ENCODE measurements at places on chromosomes 11 and 22.
A peak's percentile ranks its signal among the peaks of the same experiment; 100 is the strongest.

- no peak for DNase-seq
Observed at GRCh38 chr11:65485920-65486219, 13.0 kb upstream of the MALAT1 start.

GRCh38 chr11:5226732-5227310, at the start of gene HBB:
HBB (minus strand) TSS chr11:5227071; CDS start chr11:5227021, 50 bp downstream.
- DNase-seq = no peak

DNA sequence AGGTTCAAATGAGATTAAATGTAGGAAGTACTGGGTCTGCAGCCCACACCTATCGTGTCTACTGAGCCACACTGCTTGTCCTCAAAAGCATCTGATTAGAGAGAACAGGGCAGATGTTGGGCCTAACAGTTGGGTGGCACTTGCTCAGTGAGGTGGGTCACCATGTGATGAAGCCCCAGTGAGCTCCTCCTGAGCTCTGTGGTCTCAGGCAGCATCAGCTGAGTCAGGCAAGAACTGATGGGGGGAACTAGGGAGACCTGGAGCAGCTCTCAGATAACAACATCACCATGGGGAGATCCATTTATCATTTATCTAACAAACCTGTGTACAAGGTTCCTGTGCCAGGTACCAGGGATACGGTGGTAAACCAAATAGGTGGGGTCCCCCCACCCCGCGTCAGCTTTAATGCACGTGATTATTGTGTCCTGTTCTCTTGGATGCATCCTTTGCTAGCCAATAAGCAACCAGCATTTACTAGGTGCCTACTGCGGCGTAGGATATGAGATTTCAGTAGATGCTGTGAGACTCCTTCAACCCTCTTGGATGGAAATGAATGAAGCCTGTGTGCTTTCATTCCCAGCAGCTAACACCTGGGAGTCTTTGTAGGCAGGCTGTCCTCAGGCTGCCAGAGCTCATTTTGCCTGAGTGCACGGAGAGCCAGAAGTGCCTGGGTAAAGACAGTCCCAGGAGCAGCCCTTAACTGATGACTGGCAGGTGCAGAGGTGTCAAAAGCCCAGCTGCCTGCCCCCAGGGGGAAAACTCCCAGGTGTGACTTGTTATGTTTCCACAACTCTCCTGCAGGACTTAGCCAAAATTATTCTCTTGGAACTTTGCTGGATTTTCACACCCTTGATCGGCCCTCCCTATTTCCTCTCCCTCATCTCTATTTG, 73.6 kb upstream of the NARS2 start:
- DNase-seq = no peak

GRCh38 chr22:29313126-29313575, 2.3 kb downstream of the RASL10A start:
- DNase-seq = no peak

DNA sequence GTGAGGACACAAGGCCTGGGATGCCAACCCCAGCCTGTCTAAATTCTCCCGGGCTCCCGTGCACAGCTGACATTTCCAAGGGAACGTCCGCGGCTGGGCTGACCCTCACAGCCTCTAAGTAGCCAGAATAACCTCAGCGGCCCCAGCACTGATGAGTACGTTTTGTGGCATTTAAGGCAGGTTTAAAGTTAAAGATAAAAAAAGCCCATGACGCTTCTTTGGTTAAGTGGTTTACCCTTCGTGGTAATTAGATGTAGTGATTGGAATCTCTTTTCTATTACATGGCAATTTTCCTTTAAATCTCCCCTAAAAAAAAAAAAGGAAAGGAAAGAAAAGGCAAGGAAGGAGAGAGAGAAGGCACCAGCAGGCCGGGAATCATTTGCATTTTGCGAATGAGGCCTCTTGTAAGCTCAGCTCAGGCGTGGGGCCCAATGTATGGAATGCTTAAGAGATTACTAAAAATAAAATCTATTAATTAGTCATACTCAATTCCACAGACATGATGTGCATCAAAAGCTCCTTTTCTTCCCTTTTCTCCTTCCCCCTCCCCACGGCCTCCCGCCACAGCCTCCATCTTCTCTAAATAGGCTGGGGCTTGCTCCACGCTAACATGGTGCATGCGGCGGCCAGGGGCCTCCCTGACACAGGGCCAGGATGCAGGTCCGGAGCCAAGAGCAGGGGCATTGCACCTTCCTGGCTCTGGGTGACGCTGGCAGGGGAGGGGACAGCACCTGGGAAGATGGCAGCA, 44.1 kb downstream of the MACROD1 start:
- DNase-seq = no peak

DNA sequence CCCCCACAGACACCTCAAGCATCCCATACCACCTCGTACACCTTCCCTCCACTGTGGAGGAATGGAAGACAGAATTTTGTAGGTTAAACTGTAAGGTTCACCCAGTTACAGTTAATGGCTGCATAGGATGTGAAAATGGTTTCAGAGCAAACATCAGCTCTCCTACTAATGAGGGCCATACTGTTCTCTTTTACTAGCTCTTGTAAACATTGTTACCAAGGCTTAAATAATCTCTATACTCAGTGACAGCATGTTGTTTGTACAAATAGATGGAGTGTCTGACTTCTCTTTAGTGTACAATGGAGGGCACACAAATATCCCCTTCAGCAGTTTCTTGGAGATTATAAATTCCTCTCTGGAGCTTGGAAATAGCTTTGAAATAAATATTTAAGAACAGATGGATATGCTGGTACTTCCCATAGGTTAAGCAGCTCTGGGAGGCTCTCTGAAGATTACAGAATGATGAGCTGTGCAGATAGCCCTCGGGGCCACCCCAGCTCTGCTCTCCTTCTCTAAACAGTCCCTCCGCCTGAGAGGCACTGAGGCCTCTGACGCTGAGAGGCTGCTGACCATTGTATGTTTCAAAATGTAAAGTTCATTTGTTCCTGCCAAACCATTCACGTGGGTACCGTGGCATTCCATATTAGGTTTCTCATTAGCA, 25.7 kb downstream of the TTC12 start:
- DNase-seq = peak; percentile 34

- no peak for DNase-seq
Observed at GRCh38 chr11:98104249-98104648, 916.5 kb upstream of the CNTN5 start.

DNA sequence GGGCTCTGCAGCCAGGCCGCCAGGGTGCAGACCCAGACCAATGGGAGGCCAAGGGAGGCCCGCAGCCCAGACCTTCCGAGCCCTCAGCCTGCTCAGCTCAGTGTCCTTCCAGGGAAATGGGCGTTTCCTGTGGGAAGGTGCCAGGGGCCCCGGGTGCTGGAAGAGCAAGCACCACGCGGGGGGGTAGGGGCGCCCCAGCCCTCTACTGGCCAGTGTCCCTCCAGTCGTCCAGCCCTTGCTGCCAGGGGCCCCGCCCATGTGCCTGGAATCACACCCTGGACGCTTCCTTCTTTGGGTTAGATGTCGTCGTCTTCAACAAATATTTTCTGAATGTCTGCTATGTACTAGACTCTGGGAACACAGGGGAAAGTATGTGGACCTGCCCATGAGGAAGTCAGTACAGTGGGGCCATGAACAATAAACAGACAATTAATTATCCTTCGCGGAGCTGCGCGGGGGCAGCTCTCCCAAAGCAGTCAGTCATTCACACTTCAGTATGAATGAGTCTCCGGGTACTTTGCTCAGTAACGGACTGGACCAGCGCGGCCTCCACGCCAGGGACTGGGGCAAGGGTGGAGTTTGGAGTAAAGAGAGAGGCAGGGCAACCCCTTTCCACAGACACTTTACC, 60.2 kb downstream of the CDKN1C start:
- no peak for DNase-seq

DNA sequence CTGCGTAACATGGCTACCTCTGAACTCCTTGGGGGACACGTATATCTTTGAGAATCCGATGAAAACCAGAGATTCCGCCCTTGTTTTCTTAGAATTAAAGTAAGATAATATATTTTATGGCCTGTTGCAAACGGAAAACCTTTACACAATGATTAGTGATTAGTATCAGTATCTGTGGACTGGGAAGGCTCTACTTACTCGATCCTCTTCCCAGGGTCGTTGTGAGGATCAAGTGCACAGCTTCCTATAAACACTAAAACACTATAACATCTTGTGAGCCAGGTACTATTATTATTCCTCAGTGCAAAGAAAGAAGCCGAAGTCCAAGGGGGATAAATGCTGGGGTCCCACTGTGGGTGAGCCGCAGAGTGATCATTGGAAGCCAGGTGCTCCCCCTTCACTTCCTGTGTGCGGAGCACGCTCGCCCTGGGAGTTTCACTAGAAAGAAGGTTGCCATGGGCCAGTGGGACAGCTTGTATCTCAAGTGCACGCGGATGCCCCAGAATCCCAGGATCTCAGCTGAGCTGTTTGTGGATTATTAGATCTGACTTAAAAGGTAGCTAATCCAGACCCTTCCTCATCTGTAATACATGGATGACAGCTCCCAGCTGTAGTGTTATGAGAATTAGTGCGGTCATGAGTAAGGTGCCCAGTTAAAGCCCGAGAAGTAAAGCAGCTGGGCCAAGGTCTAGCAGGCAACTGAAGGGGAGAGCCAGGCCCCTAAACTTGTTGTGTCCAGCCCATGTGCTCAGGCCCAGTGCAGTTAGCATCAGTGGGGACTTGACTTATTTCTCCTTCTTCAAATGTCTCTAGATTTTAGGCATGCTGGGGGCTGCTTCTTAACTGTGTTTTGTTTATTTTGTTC, 839 bp downstream of the CBY1 start:
- peak; percentile 13 for DNase-seq

Data from NCI-H2081 (cell line).